ENCODE measurements at places on chromosomes 5 and 9.

- no peak for DNase-seq
Measured at GRCh38 chr5:174601946-174602345, 122.4 kb upstream of the MSX2 start.

GRCh38 chr5:19104948-19105347, 883.1 kb downstream of the CDH18 start:
- DNase-seq = no peak

DNA sequence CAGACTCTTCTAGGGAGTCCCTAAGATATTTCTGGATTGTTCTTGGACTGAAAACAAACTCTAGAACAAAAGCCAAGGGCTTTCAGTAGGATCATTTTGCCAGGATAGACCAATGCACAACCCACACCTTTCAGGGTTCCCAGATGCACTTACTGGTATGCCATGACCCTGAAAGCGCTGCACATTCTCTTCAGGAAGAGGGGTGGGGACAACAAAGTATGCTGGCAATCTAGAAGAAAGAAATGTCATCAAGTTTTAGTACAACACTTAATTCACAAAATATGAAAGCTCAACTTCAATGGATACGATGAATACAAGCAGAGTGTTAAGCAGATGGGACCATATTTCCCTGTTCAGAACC, 57.2 kb downstream of the MTMR12 start:
- no peak for DNase-seq

DNA sequence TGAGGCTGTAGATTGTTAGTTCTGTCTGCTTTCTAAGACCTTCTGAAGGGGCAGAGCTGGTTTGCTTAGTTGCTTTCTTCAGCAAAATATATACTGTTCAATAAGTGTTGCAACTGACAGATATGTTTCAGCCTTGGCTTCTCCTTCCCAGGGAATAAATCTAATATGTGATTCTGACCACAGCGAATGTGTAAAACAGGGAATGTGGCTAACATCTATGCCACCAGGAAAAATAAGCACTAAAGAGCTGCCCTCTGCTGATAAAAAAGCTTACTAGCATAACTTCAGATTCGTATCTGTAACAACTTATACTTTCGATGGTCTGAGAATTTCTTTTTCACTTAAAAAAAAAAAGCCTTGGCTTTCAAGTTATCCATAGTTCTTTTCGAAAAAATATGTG, 13.0 kb upstream of the OSMR start:
- DNase-seq = no peak

GRCh38 chr5:23139338-23140171, 286.4 kb upstream of the CDH12 start:
- no peak for DNase-seq

- no peak for DNase-seq
Measured at GRCh38 chr5:7682379-7682778, 168.6 kb downstream of the CFAP90 start.
